ENCODE measurements at places on chromosomes 7 and 10.

GRCh38 chr7:24395512-24395911 lies 111.5 kb downstream of the NPY start:
- DNase-seq: no peak

DNA sequence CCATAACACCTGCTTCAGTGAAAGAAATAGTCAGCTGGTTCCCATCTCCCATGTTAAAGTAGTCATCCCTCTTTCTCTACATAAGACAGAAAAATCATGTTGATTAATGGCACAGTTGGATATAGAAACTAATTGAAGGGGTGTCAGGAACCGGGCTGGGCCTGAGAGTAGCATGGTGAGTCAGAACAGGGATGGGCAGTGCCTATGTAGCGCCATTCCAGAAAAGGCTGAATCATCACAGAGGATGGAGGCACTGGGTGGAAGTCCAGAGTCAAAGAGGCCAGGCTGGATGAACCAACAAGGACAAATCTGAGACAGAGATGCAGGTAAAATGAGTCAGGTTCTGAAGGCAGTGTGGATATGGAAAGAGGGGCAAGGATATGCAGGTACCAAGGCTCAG lies 201.2 kb downstream of the LHFPL3 start:
- no peak for DNase-seq

DNA sequence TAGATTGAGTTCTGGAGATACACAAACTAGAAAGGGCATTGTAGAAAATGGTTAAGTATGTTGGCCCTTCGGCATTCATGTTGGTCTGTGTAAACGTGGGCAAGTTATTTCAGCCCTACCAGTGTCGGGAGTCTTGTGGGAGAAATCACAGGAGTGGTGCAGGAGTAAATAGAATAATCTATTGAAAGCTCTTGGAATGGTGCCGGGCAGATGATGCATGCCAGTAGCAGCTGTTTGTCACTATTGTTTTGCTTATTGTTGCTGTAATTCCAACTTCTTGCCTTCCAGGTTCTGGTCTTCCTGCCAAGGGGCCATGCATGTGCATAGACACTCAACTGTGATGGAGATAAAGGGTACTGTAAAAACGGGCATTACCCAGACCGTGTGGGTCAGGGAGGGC lies 259.4 kb downstream of the CAMK1D start:
- no peak for DNase-seq

DNA sequence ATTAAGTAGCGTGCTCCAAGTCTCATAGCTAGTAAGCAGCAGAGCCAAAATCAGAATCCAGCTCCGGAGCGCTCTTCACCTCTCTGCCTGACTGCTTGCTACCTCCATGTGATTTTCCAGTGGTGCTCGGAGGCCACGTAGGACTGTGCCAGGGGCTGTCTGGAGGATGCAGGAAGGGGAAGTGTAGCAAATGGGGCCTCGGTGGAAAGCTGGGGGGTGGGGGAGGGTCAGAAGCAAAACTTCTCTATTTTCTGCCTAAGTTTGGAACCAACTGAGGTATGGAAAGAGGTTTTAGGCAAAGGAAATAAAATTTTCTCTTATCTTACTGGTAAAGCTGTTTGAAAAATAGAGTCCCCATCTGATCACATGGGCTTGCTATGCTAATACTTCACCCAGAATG lies 108.7 kb downstream of the TBXAS1 start:
- DNase-seq: no peak

DNA sequence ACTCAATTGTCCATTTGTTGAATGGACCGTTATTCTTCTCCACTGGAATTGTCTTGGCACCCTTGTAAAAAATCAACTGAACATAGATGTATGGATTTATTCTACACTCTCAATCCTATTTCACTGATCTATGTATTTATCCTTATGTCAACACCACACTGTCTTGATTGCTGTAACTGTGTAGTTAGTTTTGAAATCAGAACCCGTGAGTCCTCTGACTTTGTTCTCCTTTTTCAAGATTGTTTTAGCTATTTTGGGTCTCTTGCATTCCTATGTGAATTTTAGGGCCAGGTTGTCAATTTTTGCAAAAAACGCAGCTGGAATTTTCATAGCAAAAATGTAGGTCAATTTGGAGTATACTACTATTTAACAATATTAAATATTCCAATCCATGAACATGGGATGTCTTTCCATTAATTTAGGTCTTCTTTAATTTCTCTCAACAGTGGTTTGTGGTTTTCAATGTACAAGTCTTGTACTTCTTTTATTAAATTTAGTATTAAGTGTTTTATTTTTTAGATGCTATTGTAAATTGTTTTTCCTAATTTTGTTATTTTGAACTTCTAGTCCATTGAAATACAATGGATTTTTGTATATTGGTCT lies 10.0 kb downstream of the CAMK2B start:
- no peak for DNase-seq

- DNase-seq: no peak
Observed at GRCh38 chr10:37839243-37839642, 18.2 kb downstream of the ZNF248 start.

DNA sequence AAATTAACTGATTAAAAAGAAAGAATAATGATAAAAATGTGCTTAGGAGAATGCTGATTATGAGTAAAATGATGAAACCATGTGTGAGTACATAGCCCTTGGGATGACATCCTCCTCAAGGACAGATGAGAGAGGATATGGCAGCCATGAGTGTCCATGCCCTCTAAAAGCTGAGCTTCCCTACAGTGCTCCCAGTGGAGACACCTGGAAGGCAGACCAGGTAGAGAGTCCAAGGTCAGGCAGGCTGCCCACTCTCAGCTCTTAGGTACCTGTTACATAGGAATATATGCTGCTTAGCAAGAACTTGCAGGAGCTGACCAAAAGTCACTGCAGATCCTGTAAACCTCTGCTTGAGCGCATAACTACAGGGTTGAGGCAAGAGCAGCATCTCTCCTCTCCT lies 169.7 kb upstream of the TMEM229A start:
- DNase-seq: no peak

- no peak for DNase-seq
Observed at GRCh38 chr7:3404501-3404900, 103.4 kb downstream of the SDK1 start.

DNA sequence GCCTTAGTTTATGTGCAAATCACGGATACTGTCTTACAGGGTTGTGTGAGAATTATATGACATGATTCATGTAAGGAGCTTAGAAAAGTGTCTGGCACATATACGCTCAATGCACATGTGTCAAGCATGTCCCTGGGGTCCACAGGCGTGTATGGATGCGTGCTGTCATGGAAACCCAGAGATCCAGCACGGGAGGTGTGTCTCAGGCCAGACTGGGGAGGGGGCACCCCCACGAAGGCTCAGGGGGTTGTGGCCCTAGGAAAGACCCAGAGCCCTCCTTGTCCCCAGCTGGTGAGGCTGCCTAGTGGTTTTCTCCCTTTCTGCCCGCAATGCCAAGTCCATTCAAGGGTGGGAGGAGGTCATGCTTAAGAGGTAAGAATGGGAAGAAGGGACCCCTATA lies 9.1 kb downstream of the BTBD16 start:
- DNase-seq: no peak

- no peak for DNase-seq
Observed at GRCh38 chr7:122883049-122883680, 3.1 kb downstream of the CADPS2 start.
